NCI-H748 treated with DMSO at 0.1 percent for 48 hours (cell line): ENCODE measurements at places on chromosomes 12 and 14.

DNA sequence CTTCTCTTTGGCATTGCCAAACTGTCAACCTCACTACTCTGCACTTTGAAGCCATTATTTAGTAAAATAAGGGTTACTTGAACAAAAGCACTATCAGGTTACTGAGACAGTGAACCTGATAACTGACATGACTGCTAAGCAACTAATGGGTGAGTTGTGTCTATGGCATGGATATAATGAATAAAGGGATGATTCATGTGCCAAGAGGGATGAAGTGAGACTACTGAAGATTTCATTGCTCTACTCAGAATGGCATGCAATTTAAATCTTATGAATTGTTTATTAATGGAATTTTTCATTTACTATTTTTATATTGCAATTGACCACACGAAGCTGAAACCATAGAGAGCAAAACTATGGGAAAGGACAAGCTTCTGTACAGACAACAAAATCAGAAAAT, 74.4 kb downstream of the CEP128 start:
- no peak for DNase-seq

DNA sequence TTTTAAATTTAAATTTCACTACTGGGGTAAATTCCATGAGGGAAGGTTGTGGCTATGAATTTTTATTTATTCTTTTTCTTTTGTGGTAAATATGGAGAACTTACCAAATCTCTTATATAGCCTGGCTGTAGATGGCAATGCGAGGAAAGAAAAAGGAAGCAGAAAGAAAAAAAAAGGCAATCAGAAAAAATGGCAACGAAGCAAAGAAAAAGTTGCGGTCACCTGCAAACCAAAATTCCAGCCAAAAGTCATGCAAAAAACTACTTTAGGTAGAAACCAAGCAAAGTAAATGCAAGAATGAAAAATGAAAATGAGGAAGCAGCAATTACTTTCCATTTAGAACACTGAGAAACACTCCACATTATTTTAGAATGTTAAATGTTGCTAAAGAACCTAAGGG, 69.5 kb upstream of the GNPNAT1 start:
- DNase-seq, result no peak

DNA sequence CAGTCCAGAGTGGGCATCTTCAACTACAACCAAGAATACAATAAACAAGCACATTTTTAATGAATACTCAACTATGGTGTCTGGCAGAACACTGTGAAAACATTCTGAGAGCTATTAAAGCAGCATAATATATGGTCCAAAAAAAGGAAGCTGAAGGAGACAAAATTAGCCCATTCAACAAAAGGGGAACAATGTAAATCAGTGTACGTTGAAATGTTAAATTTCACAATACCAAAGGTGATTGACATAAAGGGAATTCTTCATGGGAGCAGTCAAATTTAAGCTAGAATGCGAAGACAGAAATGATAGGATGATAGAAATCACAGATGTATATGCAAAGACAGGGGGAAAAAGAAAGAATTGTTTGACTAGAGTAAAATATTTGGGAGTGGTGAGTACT, 41.3 kb upstream of the SYCP3 start:
- no peak for DNase-seq

GRCh38 chr12:40643506-40643905, 48.7 kb upstream of the CNTN1 start:
- no peak for DNase-seq

- DNase-seq, result peak; percentile 19
These were observed 15.3 kb downstream of the FOXN3 start for GRCh38 chr14:89401761-89402160.

DNA sequence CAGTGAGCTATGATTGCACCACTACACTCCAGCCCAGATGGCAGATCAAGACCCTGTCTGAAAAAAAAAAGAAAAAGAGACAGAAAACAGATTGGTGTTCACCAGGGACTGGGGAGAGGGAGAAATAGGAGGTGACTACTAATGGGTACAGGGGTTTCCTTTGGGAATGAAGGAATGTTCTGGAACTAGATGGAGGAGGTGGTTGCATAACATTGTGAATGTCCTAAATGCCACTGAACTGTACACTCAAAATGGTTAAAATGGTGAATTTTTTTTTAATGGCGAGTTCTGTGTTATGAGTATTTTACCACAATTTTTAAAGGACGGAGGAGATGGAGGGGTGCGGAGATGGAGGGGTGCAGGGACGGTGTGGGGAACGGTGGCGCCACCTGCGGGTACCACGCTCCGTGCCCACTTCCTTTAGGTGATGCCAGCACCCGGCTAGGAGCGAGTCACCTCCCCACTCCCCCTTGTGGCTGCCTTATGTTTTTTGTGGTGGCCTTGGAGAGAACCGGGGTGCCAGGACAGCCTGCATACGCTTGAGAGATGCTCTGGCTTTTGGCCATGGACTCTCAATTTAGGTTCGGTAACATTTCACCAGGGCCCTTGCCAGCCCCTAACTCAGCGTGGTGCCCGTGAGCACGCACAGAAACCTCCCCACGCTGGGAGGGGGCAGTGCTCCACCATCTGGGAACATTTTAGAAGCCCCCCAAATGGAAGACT, 16.1 kb downstream of the UBC start:
- no peak for DNase-seq

GRCh38 chr12:89235189-89235993, 116.9 kb downstream of the DUSP6 start:
- DNase-seq, result no peak

- DNase-seq, result no peak
These were observed 49.7 kb downstream of the FAM222A start for GRCh38 chr12:109763201-109763841.

GRCh38 chr14:60184146-60184904, 19.1 kb upstream of the DHRS7 start:
- peak; percentile 79 for DNase-seq

- peak; percentile 96 for DNase-seq
These were observed 5.5 kb upstream of the GPR68 start for GRCh38 chr14:91249841-91250616.

DNA sequence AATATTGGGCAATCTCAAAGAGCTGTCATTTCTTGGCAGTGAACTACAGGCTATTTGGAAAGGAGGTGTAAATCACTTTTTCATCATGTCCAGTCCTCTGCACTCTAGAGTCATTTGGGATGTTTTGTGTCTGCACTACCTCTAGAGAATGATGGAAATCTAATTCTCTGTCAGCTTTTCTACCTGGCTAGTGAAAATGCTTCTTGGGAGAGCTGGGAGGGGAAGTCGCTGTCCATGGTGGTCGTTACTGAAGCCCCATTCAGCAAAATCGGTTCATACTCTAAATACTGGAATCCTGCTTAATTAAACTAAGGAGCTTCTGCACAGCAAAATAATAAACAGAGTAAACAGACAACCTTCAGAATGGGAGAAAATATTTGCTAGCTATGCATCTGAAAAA, 251.8 kb downstream of the APAF1 start:
- no peak for DNase-seq

GRCh38 chr12:130116791-130117190, 45.5 kb upstream of the FZD10 start:
- no peak for DNase-seq

GRCh38 chr14:100400115-100400514, 77.0 kb downstream of the SLC25A47 start:
- DNase-seq, result no peak

GRCh38 chr14:70926235-70926830, 19.1 kb downstream of the PCNX1 start:
- no peak for DNase-seq

GRCh38 chr14:101426466-101426865, 134.8 kb upstream of the DIO3 start:
- DNase-seq, result no peak
